ENCODE measurements at places on chromosomes 6 and 20.

DNA sequence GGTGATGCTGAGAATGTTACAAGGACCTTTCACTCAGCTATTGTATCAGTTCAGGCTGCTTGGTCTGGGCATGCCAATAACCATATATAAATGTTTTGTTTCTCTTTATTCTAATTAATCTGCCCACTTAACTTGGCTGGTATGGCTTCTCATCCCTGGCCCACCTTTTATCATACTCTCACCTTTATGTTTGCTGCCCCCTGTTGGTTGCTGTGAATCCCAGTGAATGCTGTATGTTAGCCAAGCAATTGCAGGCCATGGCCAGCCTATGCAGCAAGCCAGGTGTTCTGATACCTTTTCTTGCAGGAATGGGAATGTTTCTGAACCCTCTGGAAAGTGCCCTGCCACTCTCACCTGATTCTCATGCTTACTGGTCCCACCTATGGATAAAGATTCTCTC is 54.6 kb downstream of the PCSK2 start:
- DNase-seq, result no peak

DNA sequence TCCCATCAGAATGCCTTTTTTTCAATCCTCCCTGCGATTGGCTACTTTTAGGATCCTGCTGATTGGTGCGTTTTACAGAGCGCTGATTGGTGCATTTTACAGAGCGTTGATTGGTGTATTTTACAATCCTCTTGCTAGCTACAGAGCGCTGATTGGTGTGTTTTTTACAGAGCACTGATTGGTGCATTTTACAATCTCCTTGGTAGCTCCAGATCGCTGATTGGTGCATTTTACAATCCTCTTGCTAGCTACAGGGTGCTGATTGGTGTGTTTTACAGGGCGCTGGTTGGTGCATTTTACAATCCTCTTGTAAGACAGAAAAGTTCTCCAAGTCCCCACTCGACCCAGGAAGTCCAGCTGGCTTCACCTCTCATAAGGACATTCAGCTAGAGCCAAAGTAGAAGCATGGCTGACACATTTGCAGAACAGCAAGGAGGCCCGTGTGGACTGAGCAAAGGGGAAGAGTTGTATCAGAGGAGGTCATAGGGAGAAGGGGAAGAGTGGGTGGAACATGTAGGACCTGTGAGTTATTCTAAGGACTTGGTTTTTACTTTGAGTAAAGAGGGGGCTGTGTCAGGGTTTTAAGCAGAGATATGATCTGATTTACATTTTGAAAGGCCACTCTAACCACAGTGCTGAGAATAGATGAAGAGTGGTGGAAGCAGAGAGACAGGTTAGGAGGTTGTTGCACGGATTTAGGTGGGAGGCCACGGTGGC is 2.6 kb downstream of the ALDH5A1 start:
- DNase-seq, result no peak

DNA sequence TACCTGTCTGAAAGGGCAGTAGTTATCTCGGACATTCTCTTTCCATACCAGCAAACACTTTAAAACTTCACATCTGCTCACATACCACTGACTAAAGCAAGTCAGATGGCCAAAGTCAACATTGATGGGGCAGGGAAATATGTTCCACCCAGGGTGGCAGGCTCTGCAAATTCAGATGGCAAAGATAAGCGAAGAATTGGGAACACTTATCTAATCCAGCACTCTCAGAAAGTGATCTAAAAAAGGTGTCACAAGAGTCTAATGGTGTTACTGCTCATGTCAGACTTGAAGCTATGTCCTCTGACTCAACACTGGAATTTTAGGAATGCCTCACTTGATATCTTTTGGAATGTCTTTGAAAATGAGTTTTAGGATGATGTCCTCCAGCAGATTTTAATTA is 1086.2 kb downstream of the KIF16B start:
- DNase-seq, result no peak

DNA sequence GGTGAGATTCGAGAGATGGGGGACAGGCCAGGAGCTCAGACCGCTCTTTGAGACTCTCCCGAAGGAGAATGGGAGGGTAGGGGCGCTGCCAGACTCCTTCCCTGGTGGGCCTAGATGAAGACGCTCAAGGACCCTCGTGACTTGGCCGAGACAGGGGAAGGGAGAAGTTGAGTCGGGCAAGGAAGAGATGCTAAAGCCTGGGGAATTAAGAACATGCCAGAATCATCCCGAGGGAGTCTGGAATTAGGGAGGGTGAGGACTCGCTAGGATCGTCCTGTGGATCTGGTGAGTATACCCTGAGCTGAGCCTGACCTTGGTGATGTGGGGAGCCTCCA is 529 bp downstream of the UBE2C start:
- no peak for DNase-seq

DNA sequence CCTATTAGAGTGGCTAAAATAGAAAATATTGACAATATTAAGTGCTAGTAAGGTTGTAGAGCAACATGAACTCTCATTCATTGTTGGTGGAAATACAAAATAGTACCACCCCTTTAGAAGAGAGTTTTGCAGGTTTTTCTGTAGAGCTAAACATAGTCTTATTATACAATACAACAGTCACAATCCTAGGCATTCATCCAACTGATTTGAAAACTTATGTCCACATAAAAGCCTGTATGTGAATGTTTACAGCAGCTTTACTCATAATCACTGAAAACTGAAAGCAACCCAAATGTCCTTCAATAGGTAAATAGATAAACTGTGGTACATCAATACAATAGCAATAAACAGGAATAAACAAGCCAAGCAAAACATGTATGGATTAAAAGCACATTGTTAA is 162.6 kb upstream of the PRND start:
- no peak for DNase-seq

GRCh38 chr20:64057628-64058498 is 5.1 kb upstream of the TCEA2 start:
- DNase-seq, result peak; percentile 92

DNA sequence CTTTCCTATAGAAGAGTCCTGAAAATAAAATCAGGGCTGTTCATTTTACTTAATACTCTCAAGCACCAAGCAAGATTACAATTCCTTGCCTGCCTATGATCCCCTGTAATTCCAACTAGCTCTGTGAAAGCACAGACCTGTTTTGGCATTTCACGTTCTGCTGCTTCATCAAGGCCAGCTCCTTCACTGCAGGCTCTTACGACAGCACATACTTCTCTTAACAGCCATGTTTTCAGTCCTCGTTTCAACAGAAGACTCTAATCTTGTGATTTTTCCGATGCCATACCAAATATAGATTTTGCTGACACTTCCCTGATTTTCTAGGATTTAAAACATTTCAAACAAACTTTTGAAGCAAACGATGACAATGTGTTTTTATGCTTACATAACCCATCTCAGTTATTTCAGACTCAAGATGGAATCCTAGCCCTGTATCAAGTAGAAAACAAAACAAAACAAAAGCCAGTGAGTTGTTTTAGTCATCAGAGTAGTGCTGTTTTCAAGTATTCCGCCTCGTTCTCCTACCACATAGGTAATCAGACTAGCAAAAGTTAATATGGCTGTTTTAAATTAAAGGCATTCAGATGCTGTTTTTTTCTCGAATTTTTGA is 616.5 kb upstream of the CITED2 start:
- no peak for DNase-seq

- no peak for DNase-seq
Observed at GRCh38 chr20:50259705-50260478, 69.3 kb downstream of the CEBPB start.

- DNase-seq, result no peak
Observed at GRCh38 chr6:17204533-17204932, 76.6 kb upstream of the RBM24 start.

GRCh38 chr6:131652472-131652871 is 15.4 kb downstream of the ENPP3 start:
- DNase-seq, result peak; percentile 44

- peak; percentile 78 for DNase-seq
Observed at GRCh38 chr6:137728386-137729349, 138.4 kb upstream of the TNFAIP3 start.

- DNase-seq, result no peak
Observed at GRCh38 chr20:20741087-20742045, 28.9 kb upstream of the RALGAPA2 start.

- DNase-seq, result peak; percentile 85
Observed at GRCh38 chr6:122735582-122735981, 43.9 kb upstream of the FABP7 start.

- no peak for DNase-seq
Observed at GRCh38 chr20:50442512-50442911, 67.7 kb upstream of the PTPN1 start.

- no peak for DNase-seq
Observed at GRCh38 chr6:46325561-46326530, 155.1 kb upstream of the ENPP5 start.

DNA sequence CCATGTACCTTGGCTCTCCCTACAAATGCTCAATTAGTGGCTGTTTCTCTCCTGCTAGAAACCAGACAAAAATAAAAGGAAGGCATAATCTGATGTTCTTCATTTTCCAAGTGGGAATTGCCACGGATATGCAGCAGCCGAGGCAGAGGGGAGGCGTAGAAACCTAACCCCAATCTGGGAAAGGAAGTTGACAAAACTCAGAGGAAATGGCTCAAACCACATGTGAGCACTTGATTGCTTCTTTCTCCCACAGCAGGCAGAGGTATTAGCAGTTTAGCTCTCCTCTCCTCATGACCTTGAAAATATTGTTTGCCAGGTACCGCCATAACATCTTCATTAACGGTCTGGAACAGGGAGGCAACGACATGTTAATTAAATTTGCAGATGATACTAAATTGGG is 3.8 kb upstream of the MLN start:
- DNase-seq, result no peak

DNA sequence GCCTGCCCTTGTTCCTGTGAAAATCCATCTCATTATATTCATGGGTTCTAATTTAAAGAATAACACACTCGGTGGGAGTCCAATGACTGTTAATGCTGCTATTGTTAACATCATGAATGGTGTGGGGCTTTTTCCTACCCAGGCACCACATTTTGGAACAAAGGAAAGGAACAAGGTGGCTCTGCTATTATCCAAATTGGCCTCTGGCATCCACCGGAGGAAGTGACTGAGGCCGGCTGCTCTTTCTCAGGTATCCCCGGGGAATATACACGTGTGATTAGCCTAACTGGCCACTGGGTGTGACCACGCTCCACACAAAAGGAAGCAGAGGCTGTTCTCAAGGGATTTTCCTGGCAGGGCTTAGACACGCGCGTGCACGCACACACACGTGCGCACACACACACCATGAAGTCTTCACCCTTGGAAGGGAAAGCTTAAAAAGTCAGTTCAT is 601.2 kb upstream of the ARID1B start:
- DNase-seq, result no peak

DNA sequence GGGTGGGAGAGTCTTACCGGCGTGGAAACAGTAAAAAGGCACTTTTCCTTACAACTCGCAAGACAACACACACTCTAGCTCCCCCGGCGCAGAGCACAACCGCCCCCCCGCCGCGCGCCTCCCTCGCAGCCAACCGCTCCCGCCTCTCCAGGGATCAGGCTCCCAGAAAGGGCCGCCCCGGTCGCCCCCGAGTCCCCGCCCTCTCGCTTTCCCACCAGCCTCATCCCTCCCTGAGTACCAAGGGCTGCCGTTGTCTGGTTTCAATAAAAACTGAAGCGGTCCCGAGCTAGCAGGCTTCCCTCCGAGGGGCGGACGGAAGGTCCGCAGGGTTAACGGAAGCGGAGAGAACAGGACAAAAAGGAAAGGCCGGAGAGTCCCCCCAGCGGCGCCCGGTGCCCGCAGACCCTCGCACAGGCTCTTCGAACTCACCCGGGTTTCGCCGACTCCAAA is 804 bp downstream of the ELOVL5 start:
- DNase-seq, result peak; percentile 45

- DNase-seq, result peak; percentile 92
Observed at GRCh38 chr6:27251112-27251605, 3.7 kb downstream of the PRSS16 start.

DNA sequence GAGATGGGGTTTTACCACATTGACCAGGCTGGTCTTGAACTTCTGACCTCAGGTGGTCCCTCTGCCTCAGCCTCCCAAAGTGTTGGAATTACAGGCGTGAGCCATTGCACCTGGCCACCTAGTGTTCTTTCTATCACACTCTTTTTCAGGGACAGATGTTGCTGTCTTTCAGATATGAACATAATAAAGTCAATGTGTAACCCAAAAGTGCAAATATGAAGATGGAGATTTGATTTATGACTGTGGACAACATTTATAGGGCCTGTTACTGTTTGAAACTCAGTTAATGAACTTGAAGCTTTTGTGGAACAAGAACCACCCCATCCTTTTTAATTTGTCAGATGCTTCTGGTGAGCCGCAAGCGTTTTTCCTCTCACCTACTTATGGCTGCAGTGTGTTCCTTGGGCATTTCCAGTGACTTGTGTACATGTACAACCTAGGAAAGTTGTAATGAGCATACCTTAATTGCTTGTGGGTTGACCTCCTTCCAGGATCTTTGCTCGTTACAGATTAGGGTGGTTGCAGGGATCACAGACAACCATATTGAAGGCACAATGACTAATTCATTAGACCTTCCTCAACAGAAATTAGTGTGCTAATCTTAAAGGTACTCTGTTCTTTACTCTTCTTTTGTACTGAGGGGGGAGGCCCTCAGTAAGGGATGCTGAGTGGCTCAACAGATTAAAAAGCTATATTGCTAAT is 6.8 kb downstream of the TBPL1 start:
- no peak for DNase-seq

DNA sequence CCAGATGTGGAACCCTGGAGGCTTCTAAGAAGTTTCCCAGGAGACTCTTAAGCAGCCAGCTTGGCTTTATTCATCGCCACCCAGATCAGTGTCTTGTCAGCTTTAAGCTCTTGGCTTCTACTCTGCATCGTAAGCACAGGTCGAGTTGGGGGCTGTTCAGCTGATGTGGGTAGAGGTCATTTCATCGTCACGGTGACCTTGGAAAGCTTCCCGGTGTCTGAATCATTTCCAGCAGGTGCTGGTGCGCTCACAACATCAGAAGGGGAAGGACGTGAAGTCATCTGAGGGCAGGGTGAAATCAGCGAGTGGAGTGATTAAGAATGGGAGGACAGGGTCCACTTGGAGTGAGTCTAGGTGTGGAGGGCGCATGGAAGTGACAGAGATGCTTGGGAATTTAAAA is 112.6 kb downstream of the SASH1 start:
- DNase-seq, result no peak

DNA sequence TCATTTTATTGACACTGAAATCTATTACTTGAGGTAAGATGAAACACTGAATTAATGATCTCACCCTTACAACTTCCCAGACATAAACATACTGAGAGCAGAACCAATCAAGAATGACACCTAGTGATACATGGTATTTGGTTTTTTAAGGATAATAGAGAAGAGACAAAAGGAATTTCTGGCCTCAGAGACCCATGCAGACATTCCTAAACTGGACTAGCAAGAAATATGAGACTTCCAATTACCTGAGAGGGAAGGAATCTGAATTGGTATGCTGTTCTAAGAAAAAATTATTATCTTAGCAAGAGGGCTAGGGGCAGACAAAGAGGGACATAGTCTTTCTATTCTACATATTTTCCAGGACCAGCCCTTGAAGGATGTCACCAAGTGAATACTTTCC is 141.1 kb downstream of the BMP5 start:
- peak; percentile 19 for DNase-seq

GRCh38 chr6:63839485-63839884 is 203.9 kb downstream of the PHF3 start:
- no peak for DNase-seq
